ENCODE measurements at places on chromosomes 13 and 19.

DNA sequence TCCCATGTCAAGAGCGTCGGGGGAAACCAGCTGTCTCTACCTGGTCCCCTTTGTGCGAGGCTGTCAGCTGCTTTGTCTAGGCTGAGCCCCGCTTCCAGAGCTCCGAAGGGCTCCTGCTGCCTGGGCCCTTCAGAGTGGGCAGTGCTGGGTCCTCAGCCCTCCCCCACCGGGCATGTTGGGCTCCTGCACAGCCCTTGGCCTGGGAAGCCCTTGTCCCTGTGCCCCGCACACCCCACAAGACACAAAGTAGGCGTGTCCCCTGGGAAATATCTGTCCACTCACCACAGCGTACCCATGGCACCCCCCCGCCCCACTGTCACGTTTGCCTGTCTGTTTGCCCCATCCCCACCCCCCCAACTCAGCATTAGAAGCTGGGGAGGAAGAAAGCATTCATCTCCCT lies 39.6 kb upstream of the RANBP3 start:
- DNase-seq, result no peak

DNA sequence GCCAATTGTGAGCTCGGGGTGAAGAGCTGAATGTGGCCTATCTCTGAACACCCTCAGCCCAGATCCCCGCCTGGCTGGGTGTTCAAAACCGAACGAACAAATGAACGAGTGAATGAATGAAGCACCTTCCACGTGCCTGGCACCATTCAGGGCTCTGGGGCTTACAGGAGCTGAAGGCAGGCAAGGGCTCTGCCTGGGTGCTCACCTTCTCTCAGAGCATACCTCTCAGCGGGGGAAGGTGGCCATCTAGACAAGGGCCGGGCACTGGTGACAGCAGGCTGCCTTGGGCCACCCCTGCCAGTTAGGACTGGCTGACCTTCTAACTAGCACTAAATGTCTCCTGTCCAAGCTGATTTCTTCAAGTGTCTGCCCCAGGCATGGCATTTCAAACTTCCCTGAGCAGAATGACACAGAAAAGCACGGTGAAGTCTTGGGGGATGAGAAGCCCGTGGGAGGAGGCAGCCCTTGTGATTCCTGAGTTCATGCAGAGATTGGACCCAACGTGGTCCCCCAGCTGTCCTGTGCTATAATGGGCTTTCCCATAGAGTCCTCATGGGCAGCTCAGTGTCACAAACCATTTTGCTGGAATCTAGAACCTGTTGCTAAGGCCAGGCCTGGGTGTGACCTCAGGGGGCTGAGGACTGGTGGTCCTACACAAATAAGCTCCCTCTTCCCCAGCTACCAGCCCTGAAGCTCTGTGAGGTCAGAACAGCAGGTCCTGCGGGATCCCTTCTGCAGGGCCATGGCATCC lies 27.9 kb upstream of the VSTM2B start:
- no peak for DNase-seq

DNA sequence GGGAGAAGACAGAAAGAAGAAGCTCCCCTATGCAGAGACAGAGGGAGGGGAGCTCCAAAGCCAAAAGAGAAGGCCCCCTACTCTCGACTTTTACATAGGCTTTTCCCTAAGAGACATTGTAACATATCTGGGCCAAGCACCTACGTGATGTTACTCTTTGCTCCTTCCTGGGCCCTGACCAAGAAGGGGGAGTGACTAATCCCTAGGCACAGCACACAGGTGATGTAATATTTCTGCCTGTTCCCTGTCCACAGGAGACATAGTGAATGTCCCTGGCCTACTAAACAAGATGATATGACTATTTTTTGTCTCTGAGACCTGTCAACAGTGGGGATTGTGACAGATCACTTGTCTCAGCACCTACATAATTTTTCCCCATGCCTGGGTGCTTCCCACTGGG lies 15.9 kb upstream of the ZNF254 start:
- no peak for DNase-seq

GRCh38 chr13:23941211-23941610 lies 43.9 kb upstream of the C1QTNF9B start:
- DNase-seq, result no peak

- DNase-seq, result no peak
Measured at GRCh38 chr13:103466761-103467160, 400.5 kb upstream of the SLC10A2 start.

DNA sequence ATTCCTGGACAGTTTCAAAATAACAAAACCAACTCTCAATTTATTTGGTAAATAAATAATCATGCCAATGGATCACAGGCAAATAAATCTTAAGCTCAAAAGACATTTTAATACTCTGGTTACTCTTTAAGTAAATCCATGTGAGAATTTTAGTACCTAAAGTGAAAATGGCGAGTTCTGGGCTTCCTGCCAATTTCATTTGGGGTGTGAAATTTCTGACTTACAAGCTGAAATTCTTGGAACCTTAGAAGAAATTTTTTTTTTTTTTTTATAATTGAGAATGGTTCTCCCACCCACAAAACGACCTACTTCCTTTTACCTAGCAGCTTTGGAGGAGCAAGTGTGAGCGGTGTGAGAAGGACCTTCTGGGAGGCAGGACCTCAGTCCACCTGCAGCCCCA lies 354.5 kb upstream of the NBEA start:
- DNase-seq, result no peak

GRCh38 chr13:46296921-46297320 lies 85.2 kb downstream of the LRRC63 start:
- DNase-seq, result no peak

GRCh38 chr19:11203194-11204075 lies 6.1 kb upstream of the KANK2 start:
- peak; percentile 34 for DNase-seq

DNA sequence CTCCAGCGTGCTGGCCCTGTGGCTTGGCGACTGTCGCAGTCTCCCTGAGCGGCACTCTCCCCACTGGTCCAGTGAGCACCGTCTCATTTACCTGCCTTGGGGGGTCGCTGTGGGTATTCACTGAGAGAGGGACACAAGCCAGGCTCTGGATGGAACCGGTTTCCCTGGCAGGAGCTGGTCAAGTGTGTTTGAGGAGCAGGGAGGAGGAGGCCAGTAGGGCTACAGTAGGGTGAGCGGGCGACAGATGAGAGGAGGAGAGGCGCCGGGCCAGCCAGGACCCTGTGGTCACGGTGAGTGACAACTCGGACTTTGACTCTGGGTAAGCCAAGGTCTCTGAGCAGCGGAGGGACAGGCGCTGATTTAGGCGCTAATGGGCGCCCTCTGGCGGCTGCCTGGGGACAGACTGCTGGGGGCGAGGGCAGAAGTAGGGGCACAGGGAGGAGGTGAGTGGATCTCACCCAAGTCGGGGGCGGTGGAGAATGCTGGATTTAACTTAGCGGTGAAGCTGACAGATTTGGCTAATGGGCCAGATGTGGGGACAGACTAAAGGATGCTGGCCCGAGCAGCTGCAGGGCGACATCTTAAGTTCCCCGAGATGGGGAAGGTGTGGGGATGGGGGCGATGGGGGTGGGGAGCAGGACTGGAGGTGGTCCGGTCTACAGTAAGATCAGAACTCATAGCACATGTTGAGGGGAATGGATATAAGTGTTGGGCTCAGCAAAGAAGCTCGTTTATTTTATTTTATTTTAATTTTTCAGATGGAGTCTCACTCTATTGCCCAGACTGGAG lies 4.7 kb upstream of the PRMT1 start:
- DNase-seq, result peak; percentile 80

DNA sequence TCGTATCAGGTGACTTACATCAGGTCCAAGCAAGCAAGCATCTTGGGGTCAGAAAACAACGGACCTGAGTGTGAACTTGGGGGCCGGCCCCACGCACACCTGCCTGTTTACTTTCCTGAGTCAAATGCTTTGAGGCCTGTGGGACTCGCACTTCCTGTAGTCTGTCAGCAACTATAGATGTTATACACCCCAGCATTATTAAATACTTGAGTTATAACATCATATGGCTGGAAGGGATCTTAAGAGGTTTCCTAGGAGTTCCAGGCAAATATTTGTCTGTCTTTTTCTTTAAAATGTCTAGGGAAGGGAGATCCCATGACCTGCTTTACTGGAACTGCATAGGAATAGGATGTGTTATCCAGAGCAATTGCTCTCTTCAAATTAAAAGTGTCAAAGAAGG lies 280.6 kb downstream of the SHISA2 start:
- DNase-seq, result no peak

DNA sequence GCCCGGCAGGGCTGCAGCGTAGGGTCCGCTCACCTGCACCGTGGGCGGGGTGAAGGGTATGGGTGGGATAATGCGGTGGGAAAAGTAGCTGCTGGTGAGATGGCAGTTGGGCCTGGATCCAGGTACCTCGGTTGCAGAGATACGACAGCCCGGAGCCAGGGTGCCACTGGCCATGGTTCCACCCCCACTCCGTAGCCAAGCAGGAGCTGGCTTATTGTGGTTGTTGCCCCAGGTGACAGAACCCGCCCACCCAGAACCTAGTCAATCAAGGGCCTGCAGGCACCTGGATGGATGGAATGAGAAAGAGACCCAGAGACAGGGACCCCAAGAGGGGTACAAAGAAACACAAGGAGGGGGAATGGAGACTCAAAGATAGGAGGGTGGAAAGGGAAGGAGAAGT lies 3.5 kb upstream of the LHB start:
- DNase-seq, result no peak

GRCh38 chr13:113857531-113858195 lies 6.2 kb downstream of the GAS6 start:
- no peak for DNase-seq

GRCh38 chr19:49362048-49362928 lies at the start of gene TEAD2:
Gene TEAD2, minus strand, starts transcription at chr19:49362416. Its CDS starts 2,341 bp downstream, at chr19:49360075.
- peak; percentile 6 for DNase-seq

GRCh38 chr13:22372261-22372660 lies 701.4 kb downstream of the FGF9 start:
- no peak for DNase-seq

Data from CD4-positive, alpha-beta T cell treated with Interleukin-21 for 1 hour (primary cell).